Inflammatory macrophage treated with lipopolysaccharide for 1 hour (primary cell): ENCODE measurements at places on chromosomes 16 and 17.
A peak's percentile ranks its signal among the peaks of the same experiment; 100 is the strongest.

DNA sequence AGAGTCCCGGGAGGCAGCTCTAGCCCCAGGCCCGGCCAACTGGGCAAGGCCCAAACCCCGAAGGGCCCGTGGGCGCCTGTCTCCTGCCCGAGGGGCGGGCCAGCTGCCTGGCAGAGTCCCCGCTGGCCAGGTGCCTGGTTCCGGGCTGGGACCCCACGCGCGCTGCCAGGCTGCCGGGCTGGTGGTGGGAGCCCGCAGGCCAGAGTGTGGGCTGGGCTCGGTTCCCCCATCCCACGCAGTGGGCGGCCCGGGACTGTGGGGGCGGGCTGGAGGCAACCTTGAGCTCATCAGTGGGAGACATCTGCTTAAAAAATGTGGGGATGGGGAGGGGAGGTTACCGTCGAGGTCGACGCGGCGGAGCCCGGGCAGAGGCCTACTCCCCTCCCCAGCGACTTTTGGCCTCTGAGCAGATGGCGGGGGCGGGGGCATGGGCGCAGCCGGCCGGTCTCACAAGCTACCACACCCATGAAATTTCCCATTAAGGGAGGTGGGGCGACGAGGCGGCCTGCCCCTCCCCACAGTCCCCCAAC is 176.4 kb upstream of the GSE1 start:
- DNase-seq: no peak

DNA sequence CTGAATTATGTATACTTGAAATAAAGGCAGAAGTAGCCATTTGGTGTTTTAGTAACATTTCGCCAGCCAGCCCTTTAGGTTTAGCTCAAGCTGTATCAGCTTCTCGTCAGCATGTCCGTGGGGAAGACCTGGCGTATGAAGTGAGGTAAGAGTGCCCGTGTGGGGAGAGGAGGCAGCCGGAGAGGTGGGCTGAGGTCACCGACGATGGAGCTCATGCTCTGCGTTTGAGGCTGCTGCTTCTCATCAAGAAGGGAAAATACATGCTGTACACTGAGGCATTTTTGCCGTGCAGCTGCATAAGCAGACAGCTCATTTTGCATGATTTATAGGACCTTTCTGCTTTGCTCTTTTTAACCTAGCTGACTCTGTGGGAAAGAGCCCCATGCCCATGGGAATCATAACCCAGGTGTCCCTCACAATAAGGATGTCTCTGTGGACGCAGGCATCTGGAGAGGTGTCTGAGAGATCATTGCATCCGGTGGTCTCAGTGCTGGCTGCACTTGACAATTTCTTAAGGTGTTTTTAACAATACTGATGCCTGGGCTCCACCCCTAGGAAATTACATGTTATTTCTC is 179.1 kb downstream of the ABCC12 start:
- no peak for DNase-seq

GRCh38 chr17:8855477-8856204 is 11.8 kb downstream of the PIK3R6 start:
- DNase-seq: peak; percentile 59

- no peak for DNase-seq
Observed at GRCh38 chr16:77190190-77190477, 856 bp upstream of the MON1B start.

DNA sequence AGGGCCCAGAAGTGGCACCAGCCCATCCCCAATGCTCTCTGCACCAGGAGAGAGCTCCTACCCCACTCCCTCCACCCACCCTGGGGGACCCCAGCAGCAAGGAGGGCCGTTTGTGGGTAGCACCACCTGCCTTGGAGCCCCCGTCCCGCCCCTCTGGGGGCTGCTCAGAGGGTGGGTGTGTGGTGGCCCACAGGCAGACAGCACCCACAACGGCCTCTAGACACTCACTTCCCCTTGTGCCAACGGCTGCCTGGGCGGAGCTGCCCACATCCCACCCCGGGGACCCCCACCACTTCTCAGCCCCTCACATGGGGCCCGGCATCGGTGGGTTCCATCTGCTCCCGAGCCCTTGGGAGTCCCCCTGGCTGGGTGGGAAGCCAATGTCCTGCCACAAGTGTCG is 33.3 kb downstream of the BAHCC1 start:
- no peak for DNase-seq

DNA sequence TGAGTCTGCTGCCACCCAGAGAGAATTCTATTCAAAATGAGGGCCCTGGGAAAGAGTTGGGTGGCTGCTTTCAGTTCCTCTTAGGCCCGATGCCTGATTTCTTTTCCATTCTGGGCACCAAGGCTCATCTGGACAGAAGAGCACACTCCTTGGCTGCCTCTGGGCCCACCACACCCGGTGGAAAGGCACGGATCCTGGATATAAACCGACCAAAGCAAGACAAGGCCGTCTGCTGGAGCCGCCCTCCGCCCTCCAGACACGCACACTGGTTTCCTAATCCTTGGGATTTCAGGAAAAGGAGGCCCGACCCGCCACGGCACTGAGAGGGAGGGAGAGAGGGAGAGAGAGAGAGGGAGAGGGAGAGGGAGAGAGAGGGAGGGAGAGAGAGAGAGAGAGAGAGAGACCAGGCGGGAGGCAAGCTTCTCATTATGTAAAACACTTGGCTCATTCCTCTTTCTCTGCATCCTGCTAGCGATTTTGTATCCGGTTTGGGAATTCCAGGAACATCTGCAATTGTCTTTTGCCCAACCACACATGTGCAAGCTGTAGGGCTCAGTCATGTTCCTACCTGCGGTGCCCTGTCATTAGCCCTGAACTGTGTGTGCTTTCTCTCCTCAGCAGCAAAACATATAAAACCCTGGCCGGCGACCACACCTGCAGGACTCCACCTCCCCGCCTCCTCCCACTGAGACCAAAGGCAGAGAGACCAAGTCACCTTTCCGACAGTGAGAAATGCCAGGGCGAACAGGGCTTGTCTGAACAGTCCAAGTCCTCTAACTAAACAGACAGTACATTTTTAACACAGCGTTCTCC is 347.2 kb downstream of the SOX9 start:
- DNase-seq: no peak

GRCh38 chr17:29840884-29841283 is 89.1 kb downstream of the SSH2 start:
- no peak for DNase-seq

GRCh38 chr16:22321340-22322001 is 24.3 kb downstream of the POLR3E start:
- DNase-seq: peak; percentile 65
